ENCODE measurements at places on chromosomes 11 and 22. TPM values are rescaled to one million over a fixed set of nuclear protein-coding genes. Genes with fewer than 3 reads are reported as not detected.

MDK gene
- total RNA-seq: 438 TPM

DNA sequence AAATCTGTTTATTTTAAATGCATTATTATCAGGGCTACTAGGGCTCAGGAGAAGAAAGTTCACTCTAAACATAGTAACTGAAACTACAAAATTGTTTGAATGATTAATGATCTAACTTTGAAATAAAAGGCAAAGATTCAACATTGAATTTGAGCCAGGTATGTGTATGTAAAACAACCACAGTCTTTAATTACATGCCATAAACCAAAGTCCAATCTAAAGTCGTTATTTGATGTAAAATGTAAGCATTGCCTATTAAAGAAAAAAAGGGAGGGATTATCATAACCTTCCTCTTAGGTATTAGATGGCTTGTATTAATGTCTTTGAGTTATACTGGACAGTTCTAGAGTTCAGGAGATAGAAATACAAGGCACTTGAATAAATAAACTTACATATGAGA is 25.2 kb upstream of the PANX1 start:
- DNase-seq: no peak

DNA sequence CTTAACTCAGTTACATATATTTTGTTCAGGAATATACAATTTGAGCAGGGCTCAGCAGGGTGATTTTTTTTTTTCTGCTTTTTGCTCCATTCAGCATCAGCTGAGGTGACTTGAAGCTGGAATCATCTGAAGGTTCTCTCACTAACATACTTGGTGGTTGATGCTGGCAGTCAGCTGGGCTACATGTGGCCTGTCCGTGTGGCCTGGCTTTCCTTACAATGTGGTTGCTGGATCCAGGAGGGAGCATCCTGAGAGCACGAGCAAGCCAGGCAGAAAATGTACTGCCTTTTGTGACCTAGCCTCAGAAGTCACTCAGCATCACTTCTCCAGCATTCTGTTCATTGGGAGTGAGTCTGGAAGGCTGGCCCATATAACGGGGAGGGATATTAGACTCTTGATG is 151.6 kb upstream of the E2F8 start:
- DNase-seq: no peak

GRCh38 chr11:110972640-110973039 is 260.4 kb upstream of the ARHGAP20 start:
- no peak for DNase-seq

DNA sequence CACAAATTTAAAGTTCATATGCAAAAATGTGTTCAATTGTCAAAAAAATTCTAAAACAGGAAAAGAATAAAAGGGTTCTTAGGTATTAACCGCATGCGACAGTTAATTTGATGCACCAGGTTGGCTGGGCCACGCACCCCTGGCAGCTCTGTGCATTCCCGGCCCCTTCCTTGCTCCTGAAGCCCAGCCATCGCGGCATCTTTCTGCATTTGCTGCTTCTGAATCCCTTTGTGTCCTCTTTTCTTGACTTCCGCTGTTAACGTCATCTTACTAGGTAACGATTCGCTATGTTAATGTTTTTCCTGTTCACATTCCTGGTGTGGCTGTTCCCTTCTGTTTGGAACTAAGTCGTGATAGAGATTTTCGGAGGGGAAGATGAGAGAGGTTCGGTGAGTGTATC is 7.9 kb upstream of the KLHDC7B start:
- no peak for DNase-seq

GRCh38 chr11:75768909-75769771 is 562 bp downstream of the DGAT2 start:
- DNase-seq: peak; percentile 46

Measured in GM23338 (cell line).